ENCODE measurements at places on chromosomes 13 and 19.

DNA sequence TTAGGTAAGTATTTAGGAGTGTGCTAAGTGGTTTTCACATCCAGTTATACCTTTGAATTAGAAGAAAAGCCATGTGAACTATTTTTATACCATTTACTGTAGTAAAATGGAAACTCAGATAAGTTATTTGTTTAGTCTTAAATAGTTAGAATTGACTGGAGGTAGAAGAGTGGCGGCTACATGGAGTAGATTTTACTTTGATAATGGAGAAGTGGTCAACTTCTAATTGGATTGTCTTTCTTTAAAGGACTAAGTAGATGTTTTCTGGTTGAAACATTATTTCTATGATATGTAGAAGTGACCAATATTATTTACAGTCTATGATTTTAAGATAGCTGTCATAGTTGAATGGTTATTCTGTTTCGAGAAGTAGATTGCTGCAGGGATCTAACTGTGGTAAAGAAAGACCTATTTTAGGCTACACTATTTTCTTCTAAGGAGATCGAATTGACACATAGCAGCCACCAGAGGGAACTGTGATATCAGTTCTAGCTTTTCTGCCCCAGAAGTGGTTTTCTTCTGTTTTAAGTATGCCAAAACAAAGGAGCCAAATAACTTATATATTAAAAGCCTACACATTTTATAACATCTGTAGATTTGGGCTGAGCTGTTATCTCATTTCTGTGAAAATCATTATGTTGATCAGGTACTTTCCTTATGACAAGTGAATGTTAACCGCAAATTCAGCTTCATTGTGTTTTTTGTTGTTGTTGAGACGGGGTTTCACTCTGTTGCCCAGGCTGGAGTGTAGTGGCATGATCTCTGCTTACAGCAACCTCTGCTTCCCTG, 26.1 kb downstream of the ZMYM2 start:
- DNase-seq = no peak

- no peak for DNase-seq
These were observed 2.0 kb downstream of the FBL start for GRCh38 chr19:39843919-39844793.

GRCh38 chr13:30551189-30551588, 66.5 kb upstream of the USPL1 start:
- DNase-seq = no peak

DNA sequence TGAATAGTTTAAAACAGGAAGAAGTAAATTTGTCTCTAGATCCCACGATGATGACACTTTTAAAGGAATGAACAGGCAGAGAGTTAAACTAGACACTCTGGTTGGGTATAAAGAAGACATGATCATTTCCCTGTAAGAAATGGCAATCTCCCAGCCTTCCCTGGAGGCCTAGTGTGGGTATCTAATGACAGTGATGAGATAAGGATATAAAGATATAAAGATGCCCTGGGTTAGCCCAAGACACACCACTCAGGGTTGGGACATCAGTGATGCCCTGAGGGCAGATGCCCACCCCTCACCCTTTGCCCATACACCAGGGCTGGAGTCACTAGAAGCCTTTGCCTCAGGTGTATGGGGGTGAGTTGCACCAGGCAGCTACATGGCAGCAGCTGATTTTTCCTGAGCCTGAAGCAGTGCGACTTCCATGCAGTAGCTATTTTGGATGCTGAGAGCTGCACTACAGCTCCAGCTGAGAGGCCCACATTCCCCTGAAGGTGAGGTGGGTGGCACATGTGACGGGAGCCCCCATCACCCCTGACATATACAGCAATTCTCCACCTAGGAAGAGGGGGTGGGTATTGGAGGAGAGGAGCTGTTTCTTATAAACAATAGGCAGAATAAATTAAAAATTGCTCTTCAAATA, 177.5 kb downstream of the NDFIP2 start:
- DNase-seq = no peak

GRCh38 chr13:70249332-70250064, 141.2 kb upstream of the KLHL1 start:
- DNase-seq = no peak
